ENCODE measurements at places on chromosomes 6 and 20.

DNA sequence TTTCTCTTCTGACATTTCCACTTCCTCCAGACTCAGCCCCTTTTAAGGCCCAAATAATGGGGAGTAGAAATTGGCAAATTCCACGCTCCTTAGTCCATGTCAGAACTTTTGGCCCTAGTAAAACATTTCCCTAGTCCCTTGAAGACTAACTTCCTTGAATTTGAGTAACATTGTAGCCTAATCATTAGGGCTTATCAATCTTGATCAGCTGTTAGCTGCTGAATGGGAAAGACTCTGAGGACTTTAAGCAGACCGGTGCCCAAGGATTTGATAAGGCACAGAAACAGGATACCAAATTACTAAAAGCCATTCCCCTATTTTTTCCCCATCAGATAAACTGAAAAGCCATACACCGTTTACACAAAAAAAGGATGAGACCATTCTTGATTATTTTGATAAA, 37.0 kb upstream of the ECI2 start:
- no peak for DNase-seq

DNA sequence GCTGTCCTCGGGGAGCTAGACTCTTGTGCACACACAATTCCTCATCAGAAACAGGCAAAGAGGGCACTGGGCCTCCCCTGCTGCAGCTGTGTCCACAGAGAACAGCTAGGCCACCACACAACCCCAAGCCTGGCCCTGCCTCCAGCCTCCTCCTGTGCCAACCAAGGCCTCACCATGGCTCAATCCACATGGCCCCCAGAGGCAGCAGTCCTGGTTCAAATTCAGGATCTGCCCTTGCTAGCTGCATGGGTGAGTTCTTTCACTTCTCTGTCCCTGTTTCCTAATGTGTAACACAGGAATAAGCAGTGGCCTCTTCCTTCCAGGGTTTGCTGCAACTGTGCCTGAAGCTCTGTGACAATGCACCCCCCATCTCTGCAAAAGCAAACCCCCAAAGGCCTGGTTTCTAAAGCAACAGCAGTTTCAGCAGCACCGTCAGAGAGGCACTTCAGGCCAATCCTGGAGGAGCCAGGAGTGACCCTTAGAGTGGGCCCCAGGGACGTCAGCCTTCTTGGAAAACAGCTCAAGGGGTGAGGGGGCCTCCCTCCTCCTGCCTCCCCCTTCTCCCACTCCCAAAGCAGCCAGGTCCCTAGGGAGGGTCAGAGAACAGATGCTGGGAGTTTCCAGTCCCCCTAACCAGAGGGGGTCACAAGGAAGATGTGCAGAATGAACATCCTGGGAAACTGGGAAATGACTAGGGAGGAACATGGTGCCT, 2.2 kb downstream of the ADISSP start:
- no peak for DNase-seq

- no peak for DNase-seq
Measured at GRCh38 chr6:164534070-164534766, 775.2 kb downstream of the C6orf118 start.

GRCh38 chr6:131654326-131654725, 17.2 kb downstream of the ENPP3 start:
- no peak for DNase-seq

- DNase-seq: no peak
Measured at GRCh38 chr20:53116733-53117132, 144.6 kb downstream of the TSHZ2 start.

- DNase-seq: no peak
Measured at GRCh38 chr20:34579191-34579978, 20.9 kb downstream of the MAP1LC3A start.

DNA sequence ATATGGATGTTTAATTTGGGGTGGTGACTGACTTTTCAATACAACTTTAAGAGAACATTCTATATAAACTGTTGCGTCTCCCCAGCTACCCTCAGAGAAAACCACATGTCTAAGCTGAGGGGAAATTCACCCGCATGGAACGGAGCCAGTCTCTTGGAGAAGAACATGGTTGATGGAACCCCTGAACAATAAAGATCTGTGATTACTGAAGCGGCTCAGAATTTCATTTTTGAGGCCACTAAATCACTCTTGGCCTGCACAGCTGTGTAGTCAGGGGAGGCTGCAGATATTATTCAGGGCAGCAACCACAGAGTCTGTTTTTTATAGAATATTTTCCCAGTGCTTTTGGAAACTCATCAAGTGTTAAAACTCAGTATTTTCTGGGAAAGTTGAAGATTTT, 73.8 kb downstream of the EYA4 start:
- no peak for DNase-seq
